ENCODE measurements at places on chromosomes 5 and 9.

GRCh38 chr5:96440185-96440538 lies 7.1 kb upstream of the PCSK1 start:
- no peak for DNase-seq

- no peak for DNase-seq
These were observed 4.8 kb downstream of the HSDL2 start for GRCh38 chr9:112384690-112385089.

DNA sequence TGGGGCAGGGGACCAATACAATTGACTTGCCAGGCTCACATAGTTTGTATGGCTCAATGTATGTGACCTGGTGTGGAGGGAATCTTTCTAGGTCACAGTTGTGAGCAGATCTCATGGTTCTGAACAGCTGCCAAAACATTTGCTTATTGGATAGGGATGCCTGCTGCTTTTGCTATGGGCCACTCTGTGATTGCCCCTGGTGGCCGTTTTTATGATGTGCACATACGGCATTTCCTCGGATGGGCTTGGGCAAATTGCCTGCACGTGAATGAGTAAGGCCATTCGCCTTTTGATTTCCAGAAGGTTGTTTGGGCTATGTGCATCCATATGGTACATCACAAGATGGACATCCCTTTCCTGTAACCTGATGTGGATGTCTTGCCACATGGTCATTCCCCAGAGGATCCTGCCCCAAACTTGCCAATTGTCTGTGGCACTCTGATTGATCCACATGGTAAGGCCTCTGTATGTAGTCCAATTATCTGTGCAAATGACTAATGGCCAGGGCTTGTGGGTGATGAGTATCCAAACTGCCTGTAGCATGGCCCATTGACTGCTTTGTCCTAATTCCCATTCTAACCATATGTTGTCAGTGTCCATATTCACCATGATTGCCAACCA lies 10.7 kb upstream of the SLC22A4 start:
- DNase-seq = peak; percentile 69

GRCh38 chr5:5705010-5705409 lies 282.5 kb downstream of the ICE1 start:
- DNase-seq = peak; percentile 16

DNA sequence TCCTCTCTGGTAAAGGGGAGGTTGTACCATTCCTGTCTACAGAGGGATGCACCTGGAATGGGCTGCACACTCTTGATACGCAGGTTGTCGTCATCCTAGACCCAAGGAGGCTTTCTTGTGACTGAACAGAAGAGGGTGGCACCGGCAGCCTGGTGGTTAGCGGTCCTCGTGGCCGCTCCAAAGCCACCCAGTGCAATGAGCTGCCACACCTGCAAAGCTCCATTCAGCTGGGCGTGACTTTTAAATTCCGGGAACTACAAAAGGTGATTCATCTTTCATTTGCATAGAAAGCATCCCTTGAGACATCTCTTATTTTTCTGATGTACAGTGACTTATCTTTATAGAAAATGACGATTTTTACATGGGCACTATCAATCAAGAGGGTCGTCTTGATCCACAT lies 286.1 kb upstream of the IRX1 start:
- DNase-seq = no peak

DNA sequence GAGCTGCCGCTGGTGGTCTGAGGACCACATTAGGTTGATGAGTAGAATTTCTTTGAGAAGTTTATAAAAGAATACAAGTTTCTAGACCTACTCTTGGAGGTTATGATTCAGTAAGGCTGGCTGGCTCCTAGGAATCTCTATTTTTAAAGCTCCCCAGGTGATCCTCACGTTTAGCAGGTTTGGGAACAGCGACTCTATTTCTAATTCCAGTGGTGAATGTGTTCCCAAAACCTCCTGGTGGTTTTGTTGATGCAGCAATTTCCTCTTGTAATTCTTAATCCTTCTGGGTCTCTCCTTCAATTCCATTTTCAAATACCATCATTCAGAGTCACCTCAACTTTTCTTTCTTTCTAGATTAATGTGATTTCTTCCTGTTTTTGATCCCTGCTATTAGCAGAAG lies 215.9 kb upstream of the RFX3 start:
- no peak for DNase-seq

- DNase-seq = no peak
These were observed 156.4 kb downstream of the FAM174A start for GRCh38 chr5:100691548-100691947.

- no peak for DNase-seq
These were observed 59.9 kb downstream of the IRX2 start for GRCh38 chr5:2691530-2691929.

DNA sequence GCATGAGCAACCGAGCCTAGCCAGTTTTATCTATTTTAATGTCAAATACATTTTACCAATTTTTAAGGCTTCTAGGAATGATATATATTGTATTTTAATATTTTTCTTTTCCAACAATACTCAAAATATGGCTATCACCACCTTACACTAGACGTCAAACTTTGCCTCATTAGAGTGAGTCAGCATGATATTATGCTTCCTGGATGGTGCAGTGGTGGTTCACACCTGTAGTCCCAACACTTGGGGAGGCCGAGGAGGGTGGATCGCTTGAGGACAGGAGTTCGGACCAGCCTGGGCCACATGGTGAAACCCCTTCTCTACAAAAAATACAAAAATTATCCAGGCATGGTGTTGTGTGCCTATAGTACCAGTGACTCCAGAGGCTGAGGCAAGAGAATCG lies 7.3 kb upstream of the CDC14B start:
- DNase-seq = no peak

GRCh38 chr5:176875783-176876505 lies 23.2 kb downstream of the HK3 start:
- DNase-seq = no peak

- DNase-seq = no peak
These were observed 62.4 kb downstream of the GRIA1 start for GRCh38 chr5:153552886-153553285.

DNA sequence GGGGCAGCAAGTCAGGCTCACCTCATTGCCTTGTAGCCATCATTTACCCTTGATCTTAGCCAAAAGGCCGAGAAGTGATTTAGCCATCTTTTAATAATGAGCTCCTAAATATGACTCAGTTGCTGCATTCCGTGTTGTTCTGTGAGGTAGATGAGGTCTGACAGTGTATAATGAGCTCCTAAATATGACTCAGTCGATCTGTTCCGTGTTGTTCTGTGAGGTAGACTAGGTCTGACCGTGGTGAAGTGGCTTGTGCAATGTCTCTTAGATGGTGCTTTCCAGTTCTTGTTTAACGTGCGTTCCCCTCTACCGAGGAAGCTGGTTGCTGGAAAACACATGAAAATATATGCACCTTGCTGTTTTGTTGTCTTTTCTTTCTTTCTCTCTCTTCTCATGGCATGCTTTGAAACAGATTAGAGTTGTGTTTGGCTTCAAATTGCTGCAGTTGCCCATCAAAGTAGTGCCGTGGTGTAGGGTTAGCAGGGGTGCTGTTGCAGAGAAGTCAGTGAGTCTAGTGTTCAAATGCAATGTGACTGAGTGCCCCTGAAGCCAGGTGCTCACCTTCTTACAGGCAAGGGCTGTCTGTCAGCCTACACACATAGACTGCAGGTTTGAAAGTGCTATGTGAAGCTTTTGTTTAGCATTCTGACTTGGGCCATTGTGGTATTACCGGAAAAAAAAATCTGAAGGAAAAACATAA lies 118.6 kb downstream of the KDM4C start:
- no peak for DNase-seq

- no peak for DNase-seq
These were observed 36.4 kb upstream of the UBQLN1 start for GRCh38 chr9:83744206-83744605.

DNA sequence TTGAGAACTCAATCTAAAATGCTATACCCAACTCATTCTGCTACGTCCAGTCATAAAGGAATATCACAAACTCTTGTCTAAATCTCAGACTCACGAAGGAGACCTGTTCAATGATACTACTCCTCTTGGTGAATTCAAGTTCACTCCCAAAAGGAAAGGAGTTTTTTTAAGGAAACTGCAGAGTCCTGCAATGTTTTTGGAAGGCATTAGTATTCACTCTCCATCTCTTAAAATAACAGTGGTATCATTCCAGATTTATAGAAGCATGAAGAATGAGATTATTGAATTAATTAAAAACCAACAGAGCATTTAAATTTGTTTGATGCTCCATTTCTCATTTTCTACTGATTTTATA lies 73.4 kb downstream of the FOXD1 start:
- DNase-seq = no peak

DNA sequence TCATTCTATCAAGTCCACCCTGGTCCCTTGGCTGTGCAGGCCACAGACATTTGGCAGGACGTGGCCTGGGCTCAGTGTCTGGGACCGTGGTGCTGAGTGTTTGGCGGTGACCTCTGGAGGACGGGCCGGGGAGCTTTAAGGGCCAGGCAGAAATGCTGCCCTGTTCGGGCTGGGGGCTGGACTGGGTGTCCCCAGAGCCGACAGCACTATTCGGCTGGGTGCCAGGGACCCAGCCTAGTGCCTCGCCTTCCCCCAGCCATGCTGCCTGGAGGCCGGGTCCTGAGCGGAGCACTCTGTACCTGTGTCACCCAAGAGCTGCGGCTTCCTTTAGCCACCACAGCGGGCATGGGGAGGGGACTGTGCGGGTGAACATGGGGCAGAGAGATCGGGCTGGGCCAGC lies 40.4 kb downstream of the COL5A1 start:
- no peak for DNase-seq

DNA sequence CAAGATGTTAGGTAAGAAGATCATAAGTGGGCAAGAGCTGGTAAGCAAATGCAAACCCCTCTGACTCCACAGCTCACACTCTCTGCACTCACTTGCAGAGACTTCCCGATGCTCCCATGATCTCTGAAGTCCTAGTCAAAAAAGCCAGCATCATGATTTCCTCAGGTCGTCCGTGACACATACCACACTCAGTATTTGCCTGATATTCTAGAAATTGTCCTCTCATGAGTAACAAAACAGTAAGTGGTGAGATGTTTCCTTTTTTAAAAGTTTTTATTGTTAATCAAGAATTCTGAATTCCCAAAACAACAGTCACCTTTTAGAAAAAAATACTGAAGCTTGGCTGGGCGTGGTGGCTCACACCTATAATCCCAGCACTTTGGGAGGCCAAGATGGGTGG lies 194.6 kb downstream of the DENND1A start:
- DNase-seq = no peak

GRCh38 chr5:119273391-119273839 lies 82.4 kb upstream of the TNFAIP8 start:
- no peak for DNase-seq

- DNase-seq = peak; percentile 3
These were observed 292.2 kb downstream of the CYLC2 start for GRCh38 chr9:103287361-103287760.

- no peak for DNase-seq
These were observed 721 bp downstream of the GRIA1 start for GRCh38 chr5:153491038-153491744.

DNA sequence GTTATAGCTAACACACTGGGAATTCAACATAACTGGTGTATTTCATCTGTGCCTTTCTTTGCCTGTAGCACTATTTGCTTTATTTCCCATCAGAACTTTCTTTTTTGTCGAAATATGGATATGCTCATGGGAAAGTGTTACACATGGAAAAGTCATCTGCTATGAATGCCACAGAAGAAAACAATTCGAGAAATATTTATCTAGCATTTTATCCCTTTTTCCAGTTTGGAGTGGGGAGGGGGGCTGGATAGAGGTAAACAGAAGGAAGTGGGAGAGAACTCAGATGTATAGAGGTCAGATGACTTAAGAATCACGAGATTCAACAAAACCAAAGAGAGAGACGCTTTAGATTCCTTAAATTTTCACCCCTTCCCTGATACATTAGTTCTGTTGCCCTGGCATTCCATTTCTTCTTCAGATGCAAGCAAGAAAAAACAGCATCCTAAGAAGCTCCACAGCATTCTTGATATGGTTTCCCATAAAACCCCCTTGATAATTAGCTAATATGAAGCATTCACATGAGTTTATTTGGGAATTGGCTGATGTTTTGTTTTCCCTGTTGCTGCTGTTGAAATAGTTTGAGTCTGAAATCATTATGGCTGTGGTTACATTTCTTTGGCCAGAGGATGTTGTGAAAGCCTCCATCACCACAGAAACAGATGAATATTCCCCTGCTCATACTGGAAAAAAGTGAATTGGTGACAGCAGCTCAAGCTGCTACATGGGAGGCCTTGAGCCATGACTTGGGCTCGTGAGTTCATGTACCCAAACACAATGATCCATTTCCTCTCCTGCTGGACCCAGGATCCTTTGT lies 335.8 kb upstream of the DAB2 start:
- DNase-seq = peak; percentile 97

- DNase-seq = no peak
These were observed 33.4 kb downstream of the ARHGAP26 start for GRCh38 chr5:142803428-142804125.

- DNase-seq = peak; percentile 55
These were observed 76.3 kb upstream of the PCA3 start for GRCh38 chr9:76687861-76688391.

GRCh38 chr5:32071351-32071944 lies 102.7 kb downstream of the GOLPH3 start:
- no peak for DNase-seq

DNA sequence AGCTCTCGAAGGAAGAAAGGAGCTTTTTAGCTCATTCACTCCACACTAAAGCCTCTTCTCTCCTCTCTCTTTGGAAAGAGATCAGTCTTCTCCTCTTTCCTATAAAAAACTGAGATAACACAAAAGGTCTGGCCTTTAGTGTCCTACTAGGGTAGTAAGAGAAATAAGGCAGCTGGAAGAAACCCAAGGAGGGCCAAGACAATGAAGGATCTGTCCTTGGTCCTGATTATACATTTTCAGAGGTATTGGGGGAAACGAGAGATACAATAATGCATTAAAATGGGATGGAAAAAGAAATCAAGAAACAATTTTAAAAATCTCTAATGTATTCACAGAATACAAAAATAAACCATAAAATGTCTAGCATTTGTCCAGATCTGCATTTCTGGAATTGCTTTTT lies 184.0 kb downstream of the SLF1 start:
- no peak for DNase-seq

DNA sequence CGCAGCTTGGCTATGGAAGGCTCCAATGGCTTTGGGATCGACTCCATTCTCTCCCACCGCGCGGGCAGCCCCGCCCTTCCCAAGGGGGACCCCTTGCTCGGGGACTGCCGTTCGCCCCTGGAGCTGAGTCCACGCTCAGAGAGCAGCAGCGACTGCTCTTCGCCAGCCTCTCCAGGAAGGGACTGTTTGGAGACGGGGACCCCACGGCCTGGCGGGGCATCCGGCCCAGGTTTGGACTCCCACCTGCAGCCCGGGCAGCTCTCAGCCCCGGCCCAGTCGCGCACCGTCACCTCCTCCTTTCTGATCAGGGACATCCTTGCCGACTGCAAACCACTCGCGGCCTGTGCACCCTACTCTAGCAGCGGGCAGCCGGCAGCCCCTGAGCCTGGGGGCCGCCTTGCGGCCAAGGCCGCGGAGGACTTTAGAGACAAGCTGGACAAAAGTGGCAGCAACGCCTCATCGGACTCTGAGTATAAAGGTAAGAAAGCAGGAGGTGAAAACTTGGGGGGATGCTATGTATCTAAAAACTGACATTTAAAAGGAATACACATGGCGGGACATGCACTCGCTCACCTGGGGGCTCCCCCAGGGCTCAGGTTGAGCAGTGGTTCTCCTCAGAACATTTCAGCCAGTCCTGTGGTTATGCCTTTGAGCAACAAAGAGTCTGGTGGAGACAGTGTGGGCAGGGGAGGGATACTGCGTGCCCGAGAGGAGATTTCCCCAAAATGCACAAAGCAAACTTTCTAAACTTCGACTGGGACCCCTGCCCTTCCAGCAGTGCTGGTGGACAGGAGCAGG lies 579 bp downstream of the BARHL1 start:
- DNase-seq = no peak
